ENCODE measurements at places on chromosomes 2 and 18.

- no peak for DNase-seq
Observed at GRCh38 chr2:8682719-8683667, 1.1 kb downstream of the ID2 start.

- DNase-seq: no peak
Observed at GRCh38 chr18:48728204-48728833, 189.5 kb downstream of the CTIF start.

GRCh38 chr2:230346921-230347533, 20.0 kb downstream of the SP140L start:
- no peak for DNase-seq

DNA sequence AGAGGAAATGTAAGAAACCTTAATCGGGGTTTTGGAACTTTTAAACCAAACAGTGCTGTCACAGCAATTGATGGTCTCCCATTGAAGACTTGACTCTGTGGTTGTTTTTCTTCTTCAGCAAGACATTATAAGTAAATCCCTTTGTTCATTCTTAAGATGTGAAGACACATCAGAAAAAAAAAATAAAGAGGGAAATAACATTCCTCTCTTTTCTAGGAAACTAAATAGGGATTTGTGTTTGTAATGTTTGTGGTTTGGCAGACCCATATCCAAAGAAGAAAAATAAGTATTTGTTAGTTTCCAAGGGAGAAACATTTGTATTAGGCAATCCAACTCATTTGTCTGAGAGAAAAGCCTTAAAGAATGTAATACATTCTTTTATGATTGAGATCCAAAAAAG, 359.9 kb downstream of the DSC3 start:
- DNase-seq: no peak

- DNase-seq: no peak
Observed at GRCh38 chr2:32455816-32456215, 99.0 kb downstream of the BIRC6 start.

DNA sequence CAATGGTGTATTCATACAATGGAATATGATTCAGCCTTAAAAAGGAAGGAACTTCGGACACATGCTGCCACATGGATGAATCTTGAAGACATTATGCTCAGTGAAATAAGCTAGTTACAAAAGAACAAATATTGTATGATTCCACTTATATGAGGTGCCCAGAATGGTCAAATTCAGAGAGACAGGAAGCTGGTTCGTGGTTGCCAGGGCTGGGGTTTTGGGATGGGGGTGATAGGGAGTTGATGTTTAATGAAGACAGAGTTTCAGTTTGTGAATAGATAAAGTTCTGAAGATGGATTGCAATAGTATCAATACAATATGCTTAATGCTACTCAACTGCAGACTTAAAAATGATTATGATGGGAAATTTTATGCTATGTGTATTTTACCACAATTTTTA, 28.0 kb upstream of the MC2R start:
- DNase-seq: no peak

DNA sequence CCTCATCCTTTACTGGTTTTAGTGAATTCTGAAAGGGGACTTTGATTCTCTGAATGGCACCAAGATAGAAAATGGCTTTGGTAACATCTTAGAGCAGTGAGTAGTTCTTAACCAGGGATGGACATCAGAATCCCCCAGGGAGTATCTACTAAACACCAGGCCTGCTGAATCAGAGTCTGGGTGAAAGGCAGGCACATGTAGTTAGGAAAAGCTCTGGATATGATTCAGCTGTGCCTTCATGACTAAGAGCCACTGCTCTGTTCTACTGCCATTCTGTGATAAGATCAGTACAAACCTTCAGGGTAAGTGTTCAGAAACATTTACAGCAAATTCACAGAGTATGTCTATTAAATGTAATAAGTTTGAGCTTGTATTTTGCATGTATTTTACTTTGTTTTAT, 46.2 kb upstream of the B3GNT2 start:
- DNase-seq: no peak

- no peak for DNase-seq
Observed at GRCh38 chr2:129673847-129674711, 305.4 kb upstream of the RAB6C start.

DNA sequence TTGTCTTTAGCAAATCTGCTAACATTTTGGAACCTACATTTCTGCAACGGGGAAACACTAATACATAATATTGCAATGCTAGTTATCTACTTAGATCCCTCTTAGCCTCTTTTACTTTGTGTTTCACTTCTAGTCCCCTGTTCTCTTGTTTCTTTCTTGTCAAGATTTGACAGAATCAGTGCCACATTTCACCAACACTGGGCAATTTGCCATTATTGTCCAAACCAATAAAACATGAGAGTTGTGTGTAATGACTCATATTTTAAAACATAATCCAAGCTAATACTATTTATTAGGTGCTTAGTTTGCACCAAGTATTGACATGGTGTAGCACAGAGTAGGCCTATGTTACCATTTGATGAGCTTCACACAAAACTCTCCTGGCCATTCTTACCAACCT, 33.7 kb upstream of the ACVR1C start:
- no peak for DNase-seq

DNA sequence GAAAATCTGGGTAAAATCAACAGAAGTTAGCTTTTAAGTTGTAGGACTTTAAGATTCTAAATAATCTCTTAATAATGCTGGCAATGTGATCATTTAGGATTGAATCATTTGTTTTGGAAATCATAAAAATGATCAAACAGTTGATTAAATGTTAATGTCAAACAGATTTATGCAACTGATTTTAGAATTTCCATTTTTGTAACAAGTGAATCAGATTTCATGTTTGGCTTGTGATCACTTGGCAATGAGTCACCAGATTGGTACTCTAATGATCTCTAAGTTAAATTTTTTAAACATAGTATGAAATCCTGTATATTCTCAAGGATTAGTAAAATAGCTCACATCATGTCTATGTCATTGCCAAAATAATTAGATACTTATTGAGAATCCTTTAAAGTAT, 50.1 kb upstream of the UNC80 start:
- no peak for DNase-seq

DNA sequence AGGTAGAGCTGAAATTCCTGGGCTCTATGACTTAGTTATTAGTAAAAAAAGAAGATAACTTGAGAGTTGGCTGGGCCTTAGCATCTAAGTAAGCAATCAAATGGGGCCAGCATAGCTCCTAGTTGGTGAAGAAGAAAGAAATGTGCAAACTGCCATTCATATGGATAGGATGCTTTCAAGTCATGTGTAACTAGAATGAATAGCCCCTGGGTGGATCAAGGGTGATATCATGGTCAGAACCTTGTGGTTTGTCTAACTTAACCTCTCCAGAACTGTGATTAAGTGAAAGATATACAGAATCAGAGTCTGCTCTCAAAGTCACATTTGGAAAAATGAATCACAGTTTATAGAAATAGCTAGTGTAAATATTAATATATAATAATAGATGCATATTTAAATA, 198.7 kb upstream of the DTNA start:
- DNase-seq: no peak

- no peak for DNase-seq
Observed at GRCh38 chr2:57733956-57734355, 312.6 kb upstream of the VRK2 start.

GRCh38 chr2:54139210-54139609, 23.8 kb downstream of the ACYP2 start:
- no peak for DNase-seq

DNA sequence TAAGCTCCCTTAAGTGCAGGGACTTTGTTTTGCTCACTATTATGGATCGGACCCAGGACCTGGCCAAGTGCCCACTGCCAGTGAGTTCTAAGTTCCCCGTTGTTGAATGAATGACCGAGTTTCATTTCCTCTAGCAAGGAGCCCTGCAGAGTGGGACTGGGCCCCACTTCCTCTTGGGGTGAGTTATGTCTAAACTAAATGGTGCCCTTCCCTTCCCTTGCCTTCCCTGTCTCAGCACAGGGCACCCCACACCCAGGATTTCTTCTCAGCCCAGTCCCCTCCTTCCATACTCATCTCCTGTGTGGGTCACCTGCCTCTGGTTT, 195.3 kb upstream of the HS6ST1 start:
- DNase-seq: no peak

DNA sequence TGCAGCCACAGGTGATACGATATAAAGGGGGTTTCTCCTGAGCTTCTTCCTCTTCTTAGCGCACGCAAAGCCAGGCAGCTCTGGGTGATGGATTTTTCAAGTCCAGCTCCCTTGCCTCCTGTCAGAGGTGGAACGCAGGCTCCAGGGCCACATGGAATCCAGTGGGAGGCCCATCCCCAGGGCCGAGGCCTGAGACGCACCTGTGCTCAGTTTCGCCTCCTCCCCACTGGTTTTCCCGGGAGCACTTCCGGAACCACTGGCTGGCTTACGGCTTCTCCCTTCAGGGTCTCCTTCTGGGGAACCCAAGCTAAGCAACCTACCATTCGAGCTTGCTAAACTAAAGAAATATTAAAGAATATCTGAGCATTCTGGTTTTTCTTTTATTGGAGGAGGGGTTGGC, 63.6 kb downstream of the TRAPPC12 start:
- DNase-seq: no peak

GRCh38 chr18:48030616-48031480, 100.4 kb upstream of the SMAD2 start:
- DNase-seq: no peak

- DNase-seq: no peak
Observed at GRCh38 chr2:58339548-58340243, 98.6 kb upstream of the FANCL start.

DNA sequence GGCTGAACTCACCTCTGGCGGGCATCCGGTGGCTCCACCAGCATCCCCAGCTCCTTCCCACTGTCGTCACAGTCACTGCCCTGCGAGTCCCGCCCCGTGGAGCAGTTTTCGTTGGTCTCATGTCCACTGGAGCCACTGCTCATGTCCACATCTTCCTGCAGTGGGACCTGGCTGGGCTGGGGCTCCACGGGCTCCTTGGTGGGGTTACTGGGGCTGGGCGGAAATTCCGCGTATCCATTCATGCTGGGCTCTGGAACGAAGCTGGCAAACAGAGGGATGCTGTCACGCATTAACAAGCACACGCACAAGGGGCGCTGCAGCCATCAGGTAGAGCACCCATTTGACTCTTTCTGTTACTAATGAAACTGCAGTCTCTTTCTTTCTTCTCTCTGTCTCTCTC, 10.7 kb downstream of the PER2 start:
- DNase-seq: no peak

GRCh38 chr2:234345921-234346320, 151.0 kb downstream of the ARL4C start:
- no peak for DNase-seq

DNA sequence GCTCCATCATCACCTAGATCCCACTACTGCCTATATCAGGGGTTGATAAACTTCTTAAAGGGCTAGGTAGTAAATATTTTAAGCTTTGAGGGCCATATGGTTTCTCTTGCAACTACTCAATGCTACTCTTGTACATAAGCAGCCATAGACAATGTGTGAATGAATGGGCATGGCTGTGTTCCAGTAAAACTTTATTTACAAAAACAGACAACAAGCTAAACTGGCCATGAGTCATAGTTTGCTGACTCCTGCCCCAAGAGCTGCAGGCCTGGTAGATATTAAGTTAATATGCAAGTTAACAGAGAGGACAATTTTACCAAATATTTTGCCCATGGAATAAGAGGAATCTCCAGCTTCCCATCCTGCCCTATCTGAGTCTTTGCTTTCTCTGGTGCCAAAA, 29.8 kb upstream of the MYO3B start:
- DNase-seq: no peak

DNA sequence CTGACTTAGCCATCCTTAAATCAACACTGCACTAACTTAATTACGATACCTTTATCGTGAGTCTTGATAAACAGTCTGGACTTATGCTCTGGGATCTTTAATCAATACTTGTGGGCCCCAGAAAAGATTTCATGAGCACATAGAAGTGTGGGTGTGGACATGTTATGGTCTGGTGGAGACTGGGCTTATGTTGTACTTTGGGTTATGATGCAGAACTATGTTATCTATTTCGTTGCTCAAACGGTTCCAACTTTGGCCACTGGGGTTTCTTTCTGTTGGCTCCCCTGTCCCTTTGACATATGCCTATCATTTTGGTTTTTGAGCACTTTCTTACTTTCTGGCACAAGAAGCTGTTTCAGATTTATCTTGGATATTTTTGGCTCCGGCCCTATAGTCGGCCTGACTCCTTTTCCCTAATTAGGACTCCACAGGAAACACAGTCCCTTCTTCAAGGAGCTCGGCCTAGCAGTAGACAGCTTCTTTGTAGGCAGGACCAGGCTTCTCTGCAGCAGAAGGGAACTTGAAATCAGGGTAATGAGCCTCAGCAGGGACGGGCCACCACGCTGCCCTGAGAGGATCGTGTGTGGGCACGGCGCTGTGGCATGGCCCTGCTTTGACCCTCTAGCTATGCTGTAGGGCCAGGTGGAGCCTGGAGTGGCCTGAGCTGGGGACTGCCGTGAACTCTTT, 54.6 kb upstream of the TXNDC2 start:
- no peak for DNase-seq

GRCh38 chr2:191933307-191934105, 86.6 kb upstream of the CAVIN2 start:
- DNase-seq: no peak

DNA sequence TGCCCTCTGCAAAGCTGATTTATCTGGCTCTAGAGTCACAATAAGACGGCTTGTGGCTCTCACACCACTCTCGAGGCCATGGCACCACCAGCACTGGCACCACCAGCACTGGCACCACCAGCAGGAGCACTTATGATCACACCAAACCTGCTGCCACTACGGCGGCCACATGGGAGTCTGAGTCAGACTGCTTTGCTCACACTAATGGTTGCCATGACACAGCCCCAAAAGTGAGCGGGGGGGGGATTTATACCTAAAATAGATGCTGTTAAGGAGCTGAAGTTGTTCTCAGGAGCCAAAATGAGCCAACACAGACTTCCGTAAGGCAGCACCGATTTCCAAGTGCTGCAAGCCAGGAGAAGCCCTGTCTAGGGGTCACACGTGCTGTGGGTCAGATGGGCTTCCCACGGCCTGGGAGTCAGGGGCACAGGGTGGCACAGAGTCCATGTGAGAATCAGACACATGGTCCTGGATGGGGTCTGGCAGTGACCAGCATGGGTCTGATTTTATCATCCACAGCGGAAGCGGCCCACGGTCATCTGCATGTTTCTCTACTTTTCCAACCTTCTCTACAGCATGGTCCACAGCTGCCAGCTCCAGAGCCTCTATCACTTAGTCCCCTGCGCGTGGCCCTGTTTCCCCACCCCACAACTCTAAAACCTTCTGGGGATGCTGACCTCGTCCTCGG, 16.7 kb downstream of the DNMT3A start:
- DNase-seq: no peak

Measured in cortex of kidney (tissue), 1 donor.